ENCODE measurements at places on chromosomes 3 and 15. TPM values are rescaled to one million over a fixed set of nuclear protein-coding genes. Genes with fewer than 3 reads are reported as not detected.

The ITPKA gene
- total RNA-seq, result 0.69 TPM

The ZKSCAN7 gene
- 18.2 TPM for total RNA-seq

The RTP3 gene
- total RNA-seq, result not detected

The CPN2 gene
- total RNA-seq, result not detected

The PLD1 gene
- 7.2 TPM for total RNA-seq

The KNL1 gene
- total RNA-seq, result 12.0 TPM

The ZPLD1 gene
- total RNA-seq, result 0.46 TPM

The CDAN1 gene
- total RNA-seq, result 6.7 TPM

The TP53BP1 gene
- total RNA-seq, result 188 TPM

The PLSCR2 gene
- not detected for total RNA-seq

The RHO gene
- total RNA-seq, result not detected

The CA12 gene
- total RNA-seq, result 13.8 TPM

The TRPM1 gene
- total RNA-seq, result not detected

The PLA2G4E gene
- total RNA-seq, result not detected

The ZNF860 gene
- 6.7 TPM for total RNA-seq

The CLDN16 gene
- total RNA-seq, result 0.46 TPM

The PARP15 gene
- total RNA-seq, result under 0.01 TPM

The GABRB3 gene
- 141 TPM for total RNA-seq

The VEPH1 gene
- 26.1 TPM for total RNA-seq

The AQP9 gene
- 0.92 TPM for total RNA-seq

All from diencephalon (tissue), 1 donor.